ENCODE measurements at places on chromosomes 2 and 18.

DNA sequence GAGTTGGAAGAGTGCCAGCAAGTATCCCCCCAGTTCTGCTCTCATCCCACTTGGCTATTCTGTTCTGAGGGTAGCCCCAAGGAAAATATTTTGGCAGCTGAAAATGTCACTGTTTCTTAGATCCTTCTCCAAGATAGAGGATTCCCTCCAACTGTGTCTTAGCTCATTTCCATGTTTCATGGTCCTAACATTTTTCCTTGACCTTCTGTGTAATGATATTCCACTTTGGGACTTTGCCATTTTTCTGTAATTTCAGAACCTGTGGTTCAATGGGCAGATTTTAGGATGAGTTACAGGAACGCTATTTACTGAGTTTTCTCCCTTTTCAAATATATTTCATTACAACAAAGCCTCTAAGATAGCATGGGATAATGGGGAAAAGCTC lies 34.7 kb downstream of the NHEJ1 start:
- DNase-seq: no peak

DNA sequence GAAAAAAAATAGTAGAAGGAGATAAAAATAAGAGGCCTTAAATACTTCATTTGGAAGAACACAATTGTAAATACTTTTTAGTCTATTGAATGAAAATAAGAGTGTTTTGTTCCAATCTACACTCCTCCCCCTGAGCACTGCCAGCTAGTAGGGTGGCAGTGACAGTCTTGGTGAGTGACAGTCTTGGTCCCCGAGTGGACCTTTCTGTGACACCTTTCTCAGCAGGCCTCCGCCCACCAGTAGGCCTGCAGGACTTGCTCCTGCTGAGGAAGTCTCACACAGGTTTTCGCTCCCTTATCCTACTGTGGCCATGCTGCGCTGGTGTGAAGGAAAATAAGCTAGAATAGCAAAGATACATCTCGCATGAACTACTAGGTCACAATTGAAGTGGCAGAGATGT lies 666.8 kb downstream of the NR4A2 start:
- no peak for DNase-seq

DNA sequence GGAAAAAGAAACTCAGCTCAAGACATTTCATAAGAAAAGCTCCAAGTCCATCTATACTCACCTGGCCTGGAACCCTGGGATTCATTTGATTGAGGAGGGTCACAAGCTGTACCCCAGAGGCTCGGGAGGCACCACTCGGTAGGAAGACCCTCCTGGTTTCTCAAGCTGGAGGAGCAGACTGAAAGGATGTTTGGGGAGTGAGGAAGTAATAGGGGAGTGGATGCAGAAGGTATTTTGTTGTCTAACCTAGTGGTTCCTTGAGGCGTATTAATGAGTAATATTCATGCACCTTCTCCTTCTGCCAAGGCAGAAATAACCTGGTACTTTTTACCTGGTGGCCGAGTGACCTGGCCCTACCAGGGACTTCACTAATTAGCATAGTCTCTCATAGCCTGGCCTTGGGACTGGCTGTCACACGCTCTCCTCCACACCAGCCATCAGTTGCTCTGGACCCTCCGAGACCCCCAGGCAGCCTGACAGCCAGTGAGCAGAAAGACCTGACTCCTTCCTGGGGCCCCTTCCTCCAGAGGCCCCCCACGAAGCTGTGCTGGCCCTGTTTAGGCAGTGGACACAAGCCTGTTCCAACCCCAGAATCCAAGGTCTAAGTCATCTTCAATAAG lies 161.4 kb downstream of the BCL2 start:
- DNase-seq: no peak

- DNase-seq: no peak
Observed at GRCh38 chr2:42801381-42801780, 9.0 kb upstream of the HAAO start.

DNA sequence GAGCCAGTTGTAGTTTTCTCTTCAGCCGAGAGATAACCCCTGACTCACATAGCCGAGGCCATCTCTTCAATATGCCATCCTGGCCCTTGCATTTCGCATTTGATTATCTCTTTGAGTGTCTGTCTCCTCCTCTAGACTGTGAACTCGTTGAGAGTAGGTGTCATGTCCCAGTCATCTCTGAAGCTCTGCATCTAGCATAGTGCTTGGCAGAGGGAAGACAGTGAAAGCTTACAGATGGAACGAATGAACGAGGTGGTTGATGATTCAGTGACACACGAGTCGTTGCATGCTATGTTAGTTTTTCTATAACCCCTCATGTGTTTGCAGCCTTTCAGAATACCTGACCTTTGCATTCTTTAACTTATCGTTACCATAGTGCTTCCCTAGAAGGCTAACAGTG lies 59.9 kb upstream of the CYRIA start:
- DNase-seq: no peak

DNA sequence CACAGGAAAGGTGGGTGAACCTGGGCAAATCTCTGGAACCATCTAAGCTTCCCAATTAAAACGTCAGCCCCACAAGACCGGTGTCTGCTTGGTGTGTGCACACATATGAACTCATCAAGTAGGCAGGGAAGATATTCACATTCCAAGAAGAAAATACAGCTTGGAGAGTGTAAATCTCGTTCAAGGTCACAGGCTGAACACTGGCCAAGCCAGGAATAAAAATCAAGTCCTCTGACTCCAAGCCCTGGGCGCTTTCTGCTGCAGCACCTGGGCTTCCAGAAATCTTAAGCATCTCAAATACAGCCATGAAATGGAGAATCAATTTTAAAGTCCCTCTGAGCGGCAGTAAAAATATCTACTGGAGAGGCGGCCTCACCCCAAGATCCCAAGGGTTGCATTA lies 150.9 kb downstream of the TWIST2 start:
- DNase-seq: no peak

DNA sequence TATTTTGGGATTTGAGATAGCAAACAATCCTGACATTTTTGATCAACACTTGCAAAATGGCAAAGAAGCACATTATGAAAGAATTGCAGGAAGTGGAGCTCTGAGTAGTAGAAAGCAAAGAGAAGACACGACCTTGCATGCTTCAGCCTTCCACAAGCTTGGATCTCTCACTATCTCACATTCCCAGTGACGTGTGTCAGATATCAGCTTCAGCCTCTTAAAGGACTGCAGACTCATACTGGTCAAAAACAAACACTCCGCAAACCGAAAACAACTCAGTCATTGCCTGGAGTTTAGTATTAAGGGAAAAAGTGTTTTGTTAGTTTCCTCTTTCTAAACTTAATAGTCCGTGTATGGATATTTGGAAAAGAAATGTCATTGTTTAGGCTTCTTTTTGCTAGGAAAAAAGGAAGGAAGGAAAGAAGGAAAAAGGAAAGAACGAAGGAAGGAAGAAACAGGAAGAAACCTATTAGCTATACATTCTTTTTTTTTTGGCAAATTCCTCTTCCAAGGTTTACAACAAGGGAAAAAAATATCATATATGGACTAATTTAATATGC lies 32.6 kb upstream of the SLC40A1 start:
- no peak for DNase-seq

DNA sequence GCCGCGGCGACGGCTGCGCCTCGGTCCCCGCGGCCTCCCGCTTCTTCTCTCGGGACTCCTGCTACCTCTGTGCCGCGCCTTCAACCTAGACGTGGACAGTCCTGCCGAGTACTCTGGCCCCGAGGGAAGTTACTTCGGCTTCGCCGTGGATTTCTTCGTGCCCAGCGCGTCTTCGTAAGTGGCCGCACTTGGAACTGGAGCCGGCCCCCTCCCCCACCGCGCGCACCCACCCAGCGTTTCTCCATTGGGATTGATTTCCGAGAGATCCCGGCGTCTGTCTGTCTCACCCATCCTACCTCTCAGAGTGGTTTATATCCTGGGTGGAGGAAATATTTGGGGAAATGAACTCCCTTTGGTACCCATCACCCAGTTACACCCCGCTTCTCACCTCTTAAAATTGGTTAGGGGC lies 498 bp downstream of the ITGAV start:
- peak; percentile 13 for DNase-seq

- DNase-seq: peak; percentile 30
Observed at GRCh38 chr2:217510771-217511291, 492.0 kb downstream of the TNS1 start.

- no peak for DNase-seq
Observed at GRCh38 chr2:64349131-64349530, 104.8 kb upstream of the LGALSL start.

DNA sequence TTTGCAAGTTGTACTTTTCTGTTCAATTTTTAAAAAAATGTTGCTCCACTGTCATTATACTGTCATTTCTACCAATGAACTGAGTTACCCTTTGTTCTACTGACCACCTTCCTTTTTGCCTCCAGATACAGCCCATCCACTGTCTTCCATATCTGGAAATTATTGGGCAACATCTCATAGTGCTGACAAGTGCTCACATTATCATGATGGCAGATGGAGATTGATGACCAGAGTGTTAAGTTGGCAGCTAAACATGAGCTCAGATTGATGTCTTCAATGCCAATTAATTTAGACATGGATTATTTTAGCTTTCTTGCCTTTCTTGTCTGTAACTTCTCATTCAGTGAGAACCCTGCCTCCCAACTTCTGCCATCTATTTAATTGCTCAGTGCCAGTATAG lies 76.6 kb downstream of the KIAA1328 start:
- no peak for DNase-seq

- no peak for DNase-seq
Observed at GRCh38 chr2:219426068-219426443, 7.9 kb downstream of the DES start.

DNA sequence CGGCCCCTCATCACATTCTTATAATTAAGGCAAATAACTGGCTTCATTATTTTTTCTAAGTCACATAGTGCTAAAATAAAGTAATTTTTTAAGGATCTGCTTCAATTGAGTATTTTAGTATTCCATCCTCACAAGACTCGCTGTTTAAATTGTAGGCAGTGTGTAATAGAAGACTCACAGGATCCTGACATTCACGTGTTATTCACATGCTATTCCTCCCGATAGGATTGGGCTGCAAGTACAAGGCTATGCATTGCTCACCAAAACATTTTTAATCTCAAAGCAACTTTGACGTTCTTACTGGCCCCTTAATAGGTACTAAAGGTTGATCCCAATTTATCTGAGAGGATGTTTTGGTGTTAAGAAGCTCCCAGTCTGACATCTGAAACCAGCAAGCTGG lies 127.6 kb upstream of the L3MBTL4 start:
- no peak for DNase-seq

DNA sequence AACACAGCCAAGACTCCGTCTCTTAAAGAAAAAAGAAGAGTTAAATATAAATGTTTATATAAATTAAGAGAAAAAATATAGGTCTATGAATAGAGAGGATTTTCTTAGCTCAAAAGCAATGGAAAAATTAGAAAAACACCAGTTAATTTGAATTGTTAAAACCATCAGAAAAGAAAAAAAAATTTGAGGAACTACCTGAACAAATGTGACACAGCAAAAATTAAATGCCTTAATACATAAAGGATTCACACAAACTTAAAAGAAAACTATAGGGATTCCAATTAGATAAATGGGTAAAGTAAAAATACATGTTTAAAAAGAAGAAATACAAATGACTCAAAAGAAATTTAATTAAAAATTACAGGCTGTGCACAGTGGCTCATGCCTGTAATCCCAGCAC lies 147.9 kb upstream of the DNMT3A start:
- DNase-seq: no peak

GRCh38 chr2:120670371-120670770 lies 65.3 kb upstream of the GLI2 start:
- no peak for DNase-seq

DNA sequence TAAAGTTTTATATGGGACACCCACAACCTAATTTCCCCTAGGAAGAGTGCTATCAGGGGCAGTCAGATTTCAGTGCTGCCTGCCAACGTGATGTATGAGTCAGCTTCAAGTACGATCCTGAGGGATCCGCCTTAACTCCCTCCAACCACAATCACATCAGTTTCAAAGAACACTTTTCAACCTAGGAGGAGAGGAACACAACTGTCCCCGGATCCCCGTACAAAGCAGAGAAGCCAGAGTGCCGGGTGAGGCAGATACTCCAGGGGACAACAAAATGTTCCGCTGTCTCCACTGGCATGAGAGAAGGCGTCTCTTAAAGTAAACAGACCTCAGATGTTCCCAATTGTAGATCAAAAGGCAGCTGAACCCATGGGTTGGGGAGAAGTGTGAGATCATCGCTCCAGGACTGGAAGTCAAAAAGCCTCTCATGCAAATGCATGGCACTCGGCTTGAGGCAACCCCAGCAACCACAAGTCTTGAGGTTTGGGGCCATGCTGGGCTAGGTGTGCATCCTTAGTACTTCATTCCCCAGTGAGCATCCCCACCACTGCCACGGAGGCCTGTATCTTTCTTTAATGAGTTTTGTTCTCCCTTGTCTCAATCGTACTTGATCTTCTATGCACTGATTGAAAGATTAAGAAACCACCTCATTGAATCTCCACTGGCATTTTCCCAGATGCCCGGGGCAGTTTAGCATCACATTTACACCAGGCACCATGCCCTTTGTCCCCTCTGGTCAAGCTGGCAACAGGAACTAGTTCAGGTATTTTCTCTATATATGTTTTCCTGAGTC lies 91.0 kb upstream of the CCBE1 start:
- DNase-seq: no peak

DNA sequence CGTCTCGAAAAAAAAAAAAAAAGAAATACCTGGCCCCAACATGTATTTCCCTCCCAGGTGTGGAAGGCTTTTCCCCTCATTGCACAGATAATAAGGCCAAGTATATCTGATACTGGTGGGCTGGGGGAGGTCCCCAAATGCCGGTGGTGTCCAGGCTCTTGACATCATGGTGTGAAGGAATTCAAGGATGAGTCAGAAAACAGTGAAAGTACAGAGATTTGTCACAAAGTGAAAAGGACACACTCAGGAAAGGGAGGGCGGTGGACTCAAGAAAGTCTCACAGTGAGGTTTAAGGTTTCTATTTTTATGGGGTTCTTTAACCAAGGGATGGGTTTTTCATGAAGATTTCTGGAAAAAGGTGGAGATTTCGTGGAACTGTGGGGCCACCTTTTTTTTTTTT lies 37.8 kb upstream of the FZD5 start:
- no peak for DNase-seq

DNA sequence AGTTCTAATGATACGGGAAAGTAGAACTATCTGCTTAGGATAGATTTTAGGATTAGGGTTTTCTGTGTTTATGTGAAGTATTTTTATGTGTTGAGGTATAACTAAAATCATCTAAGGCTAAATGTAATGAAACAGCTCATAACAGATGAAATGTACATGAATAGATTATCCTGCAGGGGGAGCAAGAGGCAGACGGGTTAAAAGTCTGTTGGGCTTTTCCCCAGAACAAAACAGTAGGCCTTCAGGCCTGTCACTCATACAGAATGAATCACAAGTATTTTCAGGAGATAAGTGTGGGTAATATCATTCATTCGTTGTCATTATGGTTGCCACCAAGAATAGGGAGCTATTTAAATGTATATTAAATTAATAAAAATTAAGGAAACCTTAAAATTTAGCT lies 107.9 kb upstream of the IL1R2 start:
- DNase-seq: peak; percentile 52

- no peak for DNase-seq
Observed at GRCh38 chr2:14614017-14614416, 18.5 kb upstream of the LRATD1 start.

DNA sequence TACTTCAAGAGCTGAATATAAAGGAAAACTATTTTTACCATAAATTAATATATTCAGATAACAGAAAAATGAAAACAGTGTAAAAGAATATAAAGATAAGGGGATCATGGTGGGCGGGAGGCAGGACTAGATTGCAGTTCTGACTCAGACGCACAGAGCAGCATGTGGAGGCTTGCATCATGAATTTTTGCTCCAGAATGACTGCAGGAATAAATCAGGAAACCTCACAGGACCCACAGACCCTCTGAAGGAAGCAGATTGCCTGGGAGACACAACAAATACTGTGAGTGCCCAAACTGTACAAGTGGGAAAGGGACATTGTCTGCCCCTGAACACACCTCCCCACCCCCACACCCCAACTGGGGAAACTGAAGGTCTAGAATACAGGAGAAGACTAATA lies 19.2 kb upstream of the SIGLEC15 start:
- DNase-seq: no peak

Measured in CD4-positive, alpha-beta T cell treated with Interleukin-4 for 1 hour (primary cell).